ENCODE measurements at places on chromosomes 11 and 22.
A peak's percentile ranks its signal among the peaks of the same experiment; 100 is the strongest.

DNA sequence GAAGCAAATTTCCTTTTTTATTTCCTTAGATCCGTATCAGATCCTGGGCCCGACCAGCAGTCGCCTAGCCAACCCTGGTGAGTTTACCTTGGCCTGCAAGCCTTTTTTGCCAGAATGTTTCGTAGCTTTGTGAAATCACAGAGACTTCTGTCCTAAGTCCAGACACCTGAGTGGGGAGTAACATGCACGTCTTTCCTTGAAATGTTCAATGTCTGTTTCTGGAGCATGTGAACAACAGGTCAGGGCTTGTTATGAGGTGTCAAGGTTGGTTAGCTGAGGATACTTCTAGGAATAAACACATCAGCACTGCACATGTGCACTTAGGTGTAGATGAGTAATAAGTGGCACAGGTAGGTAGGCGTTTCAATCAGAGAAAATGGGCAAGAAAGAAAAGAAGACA is 58.0 kb downstream of the KCNJ1 start:
- no peak for DNase-seq

GRCh38 chr11:57343825-57344224 is 5.7 kb downstream of the P2RX3 start:
- no peak for DNase-seq

DNA sequence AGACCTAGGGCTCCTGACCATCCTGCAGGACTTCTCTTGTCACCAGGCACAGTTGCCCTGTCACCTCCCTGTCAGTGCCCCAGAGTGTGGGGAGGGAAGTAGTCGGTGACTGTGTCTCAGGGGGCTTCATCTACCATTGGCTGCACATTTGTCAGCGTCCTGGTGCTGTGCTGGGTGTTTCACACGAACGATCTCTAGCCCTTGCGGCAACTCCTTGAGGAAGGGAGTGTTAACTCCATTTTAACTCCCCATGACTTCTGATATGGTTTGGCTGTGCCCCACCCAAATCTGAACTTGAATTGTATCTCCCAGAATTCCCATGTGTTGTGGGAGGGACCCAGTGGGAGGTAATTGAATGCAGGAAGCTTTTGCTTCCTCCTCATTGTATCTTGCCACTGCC is 7.1 kb downstream of the TSKU start:
- DNase-seq: no peak

GRCh38 chr22:50610581-50610980 is 10.0 kb downstream of the MAPK8IP2 start:
- no peak for DNase-seq

DNA sequence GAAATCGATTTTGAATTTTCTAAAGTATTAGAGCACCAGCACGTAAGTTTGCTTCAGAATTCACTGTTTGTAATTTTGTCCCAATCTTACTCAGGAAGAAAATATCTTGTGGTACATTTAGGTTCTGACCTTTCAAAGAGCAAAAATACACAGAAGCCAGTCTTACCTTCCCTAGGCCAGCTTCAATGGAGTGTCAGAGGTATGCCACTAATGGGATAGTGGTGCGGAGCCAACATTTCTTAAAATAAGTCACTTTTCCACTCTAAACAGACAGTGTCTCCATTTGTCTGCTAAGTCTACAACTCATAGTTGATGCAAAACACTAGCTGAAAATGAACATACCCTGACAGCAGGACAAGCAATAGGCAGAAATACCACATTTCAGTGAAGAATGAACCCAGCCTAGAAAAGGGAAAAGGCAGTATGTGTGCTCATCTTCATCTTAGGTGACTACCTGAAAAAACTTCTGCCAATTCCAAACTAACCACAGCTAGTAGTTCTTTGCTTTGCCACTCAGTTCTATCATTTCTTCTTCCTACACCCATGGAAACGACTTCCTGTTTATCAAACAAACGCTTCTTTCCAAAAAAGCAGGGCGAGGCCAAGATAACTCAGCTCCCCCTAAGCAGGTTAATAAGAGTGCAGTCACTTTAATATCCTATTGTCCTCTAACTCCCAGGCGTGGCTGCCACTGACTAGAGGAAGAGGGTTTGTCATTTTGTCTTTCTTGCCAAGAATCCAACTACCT is 94.0 kb upstream of the APOA1 start:
- DNase-seq: peak; percentile 38

GRCh38 chr11:113091481-113091780 is 130.2 kb downstream of the NCAM1 start:
- DNase-seq: no peak

- DNase-seq: no peak
Observed at GRCh38 chr22:31235081-31235480, 23.0 kb downstream of the LIMK2 start.

DNA sequence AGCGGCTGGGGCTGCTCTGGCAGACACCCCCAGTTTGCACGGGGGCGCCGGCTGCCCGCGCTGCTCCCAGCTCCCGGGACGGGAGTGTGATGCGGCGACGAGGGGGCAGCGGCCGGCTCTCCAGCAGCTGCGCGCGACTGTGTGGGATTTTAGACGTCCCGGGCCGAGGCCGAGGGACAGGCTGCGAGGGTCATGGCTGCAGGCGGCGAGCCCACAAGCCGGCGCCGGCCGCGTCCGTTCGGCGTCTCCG is 159 bp downstream of the FZD4 start:
- no peak for DNase-seq

GRCh38 chr11:65709661-65710060 is 2.4 kb upstream of the KAT5 start:
- no peak for DNase-seq

GRCh38 chr11:3166268-3167142 is 1.4 kb upstream of the OSBPL5 start:
- DNase-seq: no peak

DNA sequence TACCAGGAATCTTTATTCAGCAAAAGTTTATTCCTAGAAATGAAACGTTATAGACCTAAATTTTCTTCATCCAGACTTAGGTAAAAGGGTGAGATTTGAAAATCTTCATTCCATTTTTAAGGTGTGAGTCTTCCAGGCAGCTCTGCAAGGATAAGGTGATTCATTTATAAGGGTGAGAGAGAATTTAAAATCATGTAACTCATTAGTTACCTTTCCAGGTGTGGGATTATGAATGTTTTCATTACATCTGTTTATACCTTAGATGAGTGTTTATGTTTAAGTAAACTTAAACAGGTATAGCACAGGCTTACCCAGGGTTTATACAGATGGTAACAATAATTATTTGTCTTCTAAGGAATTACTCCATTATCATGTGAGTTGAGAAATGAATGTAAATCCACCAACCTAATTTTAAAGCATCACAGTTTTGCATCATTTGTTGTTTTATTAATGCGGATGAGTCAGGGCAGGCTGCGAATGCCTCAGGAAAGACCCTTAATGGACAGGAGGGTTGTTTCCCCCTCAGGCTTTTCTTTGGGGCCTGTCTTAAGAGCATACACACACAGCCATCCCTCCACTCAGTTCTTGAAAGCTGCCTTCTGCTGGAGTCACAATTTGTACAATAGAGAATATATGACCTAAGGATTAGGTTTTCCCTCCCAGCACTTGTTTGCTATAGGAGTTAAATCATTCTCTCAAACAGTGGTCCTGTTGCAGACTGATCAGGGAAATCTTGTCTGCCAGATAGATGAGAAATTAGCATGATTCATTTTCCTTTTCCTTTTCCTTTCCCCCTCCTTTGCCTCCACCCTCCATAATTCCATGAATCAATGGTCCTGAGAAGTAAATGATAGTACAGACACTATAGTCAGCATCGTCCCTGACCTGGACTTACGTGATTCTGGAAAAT is 3.0 kb downstream of the PRSS23 start:
- no peak for DNase-seq

GRCh38 chr11:9633679-9634078 is 30.2 kb upstream of the SWAP70 start:
- DNase-seq: no peak

DNA sequence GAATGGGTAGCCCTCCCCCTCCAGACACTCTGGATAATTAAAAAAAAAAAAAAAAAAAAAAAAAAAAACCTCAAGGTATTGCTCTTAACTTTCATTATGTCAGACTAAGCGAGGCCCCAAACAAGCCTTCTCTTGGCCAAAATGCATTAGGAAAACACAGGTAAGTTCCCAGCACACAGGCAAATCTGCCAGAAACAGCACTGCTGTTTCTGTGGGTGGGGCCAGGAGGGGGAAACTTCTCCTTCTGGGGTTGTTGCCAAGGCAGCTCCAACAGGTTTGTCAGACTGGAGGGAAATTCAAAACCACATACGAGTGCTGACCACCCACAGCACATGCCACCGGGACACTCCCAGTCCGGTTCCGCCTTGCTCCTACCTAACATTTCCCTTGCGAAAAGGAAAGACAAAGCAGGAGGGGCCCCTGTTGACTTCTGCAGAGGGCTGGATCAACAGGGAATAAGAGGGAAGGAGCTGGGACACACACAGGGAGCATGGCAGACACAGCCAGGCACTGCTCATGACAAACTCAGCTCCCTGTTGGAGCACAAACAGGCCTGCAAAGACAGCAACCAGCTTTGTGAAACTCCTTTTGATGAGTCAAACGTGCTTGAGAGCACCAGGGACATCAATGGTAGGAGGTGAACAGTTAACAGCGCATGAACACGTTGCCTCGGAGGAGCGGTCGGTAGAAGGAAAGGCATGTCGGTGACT is 55.0 kb downstream of the MYH9 start:
- peak; percentile 61 for DNase-seq

DNA sequence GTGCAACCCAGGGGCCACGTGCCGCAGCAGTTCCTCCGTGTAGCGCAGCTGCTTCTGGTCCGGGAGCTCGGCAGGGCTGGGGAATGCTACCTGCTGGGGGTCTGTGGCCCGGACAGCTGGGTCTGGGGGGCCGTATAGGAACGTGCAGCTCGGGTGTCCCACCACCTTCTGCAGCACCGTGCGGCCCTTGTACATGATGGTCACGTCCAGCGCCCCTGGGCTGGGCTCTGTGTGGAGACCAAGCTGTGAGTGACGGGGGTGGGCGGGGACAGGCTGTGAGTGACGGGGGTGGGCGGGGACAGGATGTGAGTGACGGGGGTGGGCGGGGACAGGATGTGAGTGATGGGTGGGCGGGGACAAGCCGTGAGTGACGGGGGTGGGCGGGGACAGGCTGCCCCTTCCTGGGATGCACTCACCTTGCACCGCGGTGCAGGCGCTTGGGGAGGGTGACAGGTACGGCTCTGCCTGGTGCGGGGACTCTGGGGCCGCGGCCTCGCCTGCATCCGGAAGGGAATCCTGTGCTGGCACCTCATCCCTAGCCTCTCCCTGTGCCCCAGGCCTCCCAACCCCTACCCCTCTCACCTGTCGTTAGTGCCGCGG is 2.3 kb downstream of the IRF7 start:
- peak; percentile 54 for DNase-seq

DNA sequence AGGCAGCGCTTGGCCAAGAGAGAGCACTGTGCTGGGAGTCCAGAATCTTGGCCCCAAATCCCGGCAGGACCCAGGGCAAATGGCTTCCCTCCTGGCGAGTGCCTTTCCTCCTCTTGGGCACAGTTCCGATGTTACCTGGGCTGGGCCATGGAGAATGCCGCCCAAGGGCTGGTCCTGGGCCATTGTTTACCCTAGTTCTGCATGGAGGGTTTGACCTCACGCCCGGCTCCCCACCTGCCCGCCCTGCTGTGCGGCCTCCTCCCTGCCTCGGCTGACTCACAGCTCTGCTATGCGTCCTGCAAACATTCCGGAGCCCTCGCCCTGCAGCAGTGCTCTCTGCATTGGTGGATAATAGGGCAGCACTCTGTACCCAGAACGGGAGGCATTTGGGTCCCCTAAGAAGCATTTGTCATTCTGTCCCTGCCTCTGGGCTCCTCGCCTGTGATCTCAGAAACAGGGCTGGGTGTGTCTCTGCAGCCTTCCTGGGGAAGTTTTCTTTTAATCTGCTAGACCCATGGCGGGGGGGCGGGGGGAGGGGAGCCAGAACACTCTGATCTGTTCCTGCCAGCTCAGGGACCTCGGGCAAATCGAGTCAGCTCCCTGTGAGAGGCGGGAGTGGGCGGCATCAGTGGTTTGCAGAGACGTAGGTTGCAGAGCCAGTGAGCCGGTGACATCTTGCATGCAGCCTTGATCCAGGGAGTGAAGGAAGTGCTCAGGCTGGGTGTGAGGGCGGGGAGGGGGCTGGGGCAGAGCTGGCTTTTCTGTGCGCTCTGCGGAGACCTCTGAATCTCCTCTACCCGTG is 32.9 kb upstream of the SMIM38 start:
- peak; percentile 44 for DNase-seq

- no peak for DNase-seq
Observed at GRCh38 chr11:10160350-10160749, 133.7 kb downstream of the SBF2 start.

- no peak for DNase-seq
Observed at GRCh38 chr11:114440971-114441763, 1.9 kb downstream of the REXO2 start.

DNA sequence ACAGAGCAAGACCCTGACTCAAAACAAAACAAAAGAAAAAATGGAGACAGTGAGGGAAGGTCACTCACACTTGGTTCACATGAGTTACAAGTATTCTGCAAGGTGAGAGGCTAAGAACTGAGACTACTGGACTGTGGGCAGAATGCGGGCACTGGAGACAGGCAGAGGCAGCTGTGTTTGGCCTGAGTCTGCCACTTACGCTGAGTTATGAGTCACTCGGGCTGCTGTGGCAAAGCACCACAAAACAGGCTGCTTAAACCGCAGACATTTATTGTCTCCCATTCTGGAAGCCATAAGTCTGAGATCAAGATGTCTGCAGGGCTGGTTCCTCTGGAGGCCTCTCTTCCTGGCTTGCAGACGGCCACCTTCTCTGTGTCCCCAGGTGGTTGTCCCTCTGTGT is 122.8 kb downstream of the SHANK2 start:
- no peak for DNase-seq

DNA sequence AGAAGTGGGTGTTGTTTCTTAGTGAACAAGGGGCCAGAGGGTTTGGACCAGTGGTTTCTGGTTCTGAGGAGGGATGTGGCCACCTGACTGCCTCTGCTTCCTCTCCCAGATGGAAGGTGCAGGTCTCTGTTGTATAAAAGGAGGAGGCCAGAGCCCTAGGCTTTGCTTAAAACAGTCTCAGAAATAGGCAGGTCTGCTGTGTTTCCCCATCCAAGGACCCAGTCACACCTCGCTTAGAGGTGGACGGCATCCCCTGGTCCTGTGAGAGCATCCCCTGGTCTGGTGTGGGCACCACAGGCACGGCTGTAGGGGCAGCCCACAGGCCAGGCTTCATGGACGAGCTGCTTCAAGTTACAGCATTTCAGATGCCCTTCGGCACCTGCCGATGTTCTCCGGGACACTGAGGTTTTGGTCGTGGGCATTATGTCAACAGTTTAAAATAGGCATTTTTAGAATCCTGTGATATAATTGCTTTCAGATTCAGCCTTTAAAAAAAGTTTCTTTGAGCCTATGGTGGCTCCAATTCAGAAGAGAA is 45.7 kb upstream of the SHANK2 start:
- DNase-seq: no peak

GRCh38 chr11:134471087-134471715 is 59.2 kb upstream of the B3GAT1 start:
- no peak for DNase-seq
